Naive B cell (primary cell): ENCODE measurements at places on chromosomes 4 and X.

- DNase-seq: no peak
Observed at GRCh38 chr4:154869301-154869700, 88.2 kb downstream of the RBM46 start.

GRCh38 chr4:182339221-182339641 is 96.0 kb downstream of the TENM3 start:
- no peak for DNase-seq

DNA sequence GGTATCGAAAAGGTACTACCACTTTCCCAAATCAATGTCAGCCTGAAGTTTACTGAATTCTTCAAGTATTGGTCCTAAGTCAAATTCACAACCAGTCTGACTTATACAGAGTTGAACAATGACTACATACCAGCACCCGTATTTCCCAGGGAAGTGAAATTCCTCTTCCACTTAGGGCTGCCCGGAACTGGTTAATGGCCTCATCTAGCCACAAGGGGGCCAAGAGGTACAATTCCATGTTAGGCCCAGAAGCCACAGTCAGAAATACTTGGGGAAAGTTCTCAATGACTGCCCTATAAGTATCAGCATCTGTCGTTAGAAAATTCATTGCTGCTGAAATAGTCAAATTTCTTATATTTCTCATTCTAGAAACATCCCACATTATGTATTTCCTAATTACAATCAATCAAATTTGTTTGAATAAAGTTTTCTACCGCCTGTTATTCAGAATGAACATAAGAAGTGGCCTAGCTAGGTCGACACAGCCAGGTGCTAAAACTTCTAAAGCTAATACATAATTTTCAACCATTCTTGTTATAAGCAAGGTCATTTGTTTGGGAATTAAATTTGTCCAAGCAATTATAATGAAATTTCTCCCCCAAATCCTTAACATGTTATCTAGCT is 5.6 kb upstream of the PCDH7 start:
- DNase-seq: no peak

GRCh38 chr4:4820261-4820660 is 39.2 kb upstream of the MSX1 start:
- no peak for DNase-seq

DNA sequence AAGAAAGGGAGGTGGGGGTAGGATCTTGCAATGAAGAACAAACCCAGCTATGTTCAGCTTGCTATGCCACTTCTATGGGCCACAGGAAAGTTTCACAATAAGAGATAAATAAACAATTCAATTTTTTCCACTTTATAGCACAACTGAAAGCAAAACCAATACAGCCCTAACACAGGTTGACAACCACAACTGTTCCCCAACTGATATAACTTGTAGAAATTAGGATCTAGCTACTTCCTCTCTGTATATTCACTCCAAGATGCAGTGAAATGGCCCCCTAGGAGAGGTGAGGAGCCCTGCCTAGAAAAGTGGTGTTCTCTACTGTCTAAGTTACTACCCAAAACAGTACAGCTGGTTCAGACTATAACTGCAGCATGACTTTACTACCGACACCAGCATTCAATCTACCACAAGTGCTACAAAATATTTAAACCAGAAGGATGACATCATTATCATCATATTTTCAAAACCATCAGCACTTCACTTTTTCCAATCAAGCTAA is 77.0 kb downstream of the FBXW7 start:
- no peak for DNase-seq

- DNase-seq: no peak
Observed at GRCh38 chr4:108950158-108950915, 187.5 kb upstream of the ETNPPL start.
